ENCODE measurements at places on chromosomes 2 and 18. TPM values are rescaled to one million over a fixed set of nuclear protein-coding genes. Genes with fewer than 3 reads are reported as not detected.

ZBTB7C gene
- total RNA-seq, result not detected

SPATA3 gene
- total RNA-seq, result not detected

SIX3 gene
- not detected for total RNA-seq

CYP27C1 gene
- total RNA-seq, result not detected

GAD1 gene
- not detected for total RNA-seq

CRYGC gene
- total RNA-seq, result not detected

NCKAP5 gene
- 9.2 TPM for total RNA-seq

TDRD15 gene
- not detected for total RNA-seq

GCG gene
- not detected for total RNA-seq

GRB14 gene
- 0.30 TPM for total RNA-seq

B3GNT7 gene
- total RNA-seq, result under 0.01 TPM

BUB1 gene
- total RNA-seq, result 26.9 TPM

TTL gene
- total RNA-seq, result 82.1 TPM

IL36G gene
- not detected for total RNA-seq

SLC39A6 gene
- 163 TPM for total RNA-seq

C2orf81 gene
- total RNA-seq, result 0.30 TPM

SEPTIN10 gene
- 56.4 TPM for total RNA-seq

NTSR2 gene
- not detected for total RNA-seq

MDH1B gene
- 0.59 TPM for total RNA-seq

CRYGD gene
- total RNA-seq, result not detected

RAD51AP2 gene
- total RNA-seq, result not detected

PJVK gene
- total RNA-seq, result 2.1 TPM

UGT1A8 gene
- total RNA-seq, result not detected

C2orf80 gene
- not detected for total RNA-seq

FER1L5 gene
- total RNA-seq, result 0.59 TPM

REG3A gene
- total RNA-seq, result not detected

USP40 gene
- 44.2 TPM for total RNA-seq

DOK6 gene
- 10.4 TPM for total RNA-seq
